ENCODE measurements at places on chromosomes 5 and 9. TPM values are rescaled to one million over a fixed set of nuclear protein-coding genes. Genes with fewer than 3 reads are reported as not detected.
A peak's percentile ranks its signal among the peaks of the same experiment; 100 is the strongest.

GRCh38 chr5:179373101-179373934 lies 28.1 kb upstream of the ADAMTS2 start:
- peak; percentile 36 for DNase-seq

DNA sequence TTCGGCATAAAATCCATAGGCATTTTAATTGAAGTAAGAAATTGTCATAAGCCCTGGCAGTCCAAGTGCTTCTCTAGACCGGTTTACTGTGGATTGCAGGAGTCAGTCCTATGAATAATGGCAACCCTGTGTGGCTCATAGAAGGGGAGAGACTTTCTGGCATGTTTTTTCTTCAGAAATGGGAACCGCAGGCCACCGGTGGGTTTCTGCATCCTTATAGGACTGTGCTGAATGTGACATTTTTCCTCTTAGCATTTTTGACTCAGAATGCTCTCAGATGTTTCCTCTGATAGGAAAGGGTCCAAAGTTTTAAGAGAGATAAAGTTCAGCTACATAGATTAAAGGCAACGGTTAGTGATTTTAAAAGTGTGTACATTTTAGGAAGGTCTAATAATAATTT lies 6.3 kb downstream of the DAPK1 start:
- DNase-seq, result no peak

GRCh38 chr5:174409971-174410370 lies 314.4 kb upstream of the MSX2 start:
- DNase-seq, result no peak

DNA sequence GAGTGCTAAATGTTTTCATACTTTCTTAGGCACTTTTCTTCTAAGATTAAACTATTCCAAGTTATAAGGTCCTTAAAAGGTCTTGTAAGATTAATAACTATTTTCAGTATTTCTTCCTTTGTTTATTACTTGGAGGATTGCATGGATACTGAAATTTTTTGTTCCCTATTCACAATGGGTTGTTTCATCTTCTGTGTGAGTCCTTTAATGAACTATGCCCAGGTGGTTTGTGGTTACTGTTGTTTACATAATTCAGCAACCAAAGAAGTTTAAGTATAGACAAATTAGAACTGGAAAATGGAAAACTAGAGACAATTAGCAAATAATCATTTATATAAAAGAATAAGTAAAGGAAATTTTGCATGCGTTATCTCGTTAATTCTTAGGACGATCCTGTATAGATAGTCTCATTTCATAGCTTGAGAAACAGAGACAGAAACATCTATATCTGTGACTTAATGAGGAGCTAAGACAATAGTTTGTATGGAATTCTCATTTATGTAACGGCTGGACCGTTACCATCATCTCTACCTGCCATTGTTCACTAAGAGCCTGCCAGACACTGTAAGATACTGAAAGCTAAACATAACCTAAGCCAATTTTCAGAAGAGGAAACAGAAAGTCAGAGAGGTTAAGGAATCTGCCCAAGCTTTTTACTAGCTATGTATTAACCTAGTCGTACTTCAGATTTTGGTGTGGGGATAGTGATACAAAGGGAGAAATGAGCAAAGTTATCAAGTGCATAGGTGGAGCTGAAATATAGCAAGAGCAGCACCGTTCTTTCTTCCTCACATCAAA lies 148.2 kb downstream of the PAM start:
- DNase-seq, result no peak

DNA sequence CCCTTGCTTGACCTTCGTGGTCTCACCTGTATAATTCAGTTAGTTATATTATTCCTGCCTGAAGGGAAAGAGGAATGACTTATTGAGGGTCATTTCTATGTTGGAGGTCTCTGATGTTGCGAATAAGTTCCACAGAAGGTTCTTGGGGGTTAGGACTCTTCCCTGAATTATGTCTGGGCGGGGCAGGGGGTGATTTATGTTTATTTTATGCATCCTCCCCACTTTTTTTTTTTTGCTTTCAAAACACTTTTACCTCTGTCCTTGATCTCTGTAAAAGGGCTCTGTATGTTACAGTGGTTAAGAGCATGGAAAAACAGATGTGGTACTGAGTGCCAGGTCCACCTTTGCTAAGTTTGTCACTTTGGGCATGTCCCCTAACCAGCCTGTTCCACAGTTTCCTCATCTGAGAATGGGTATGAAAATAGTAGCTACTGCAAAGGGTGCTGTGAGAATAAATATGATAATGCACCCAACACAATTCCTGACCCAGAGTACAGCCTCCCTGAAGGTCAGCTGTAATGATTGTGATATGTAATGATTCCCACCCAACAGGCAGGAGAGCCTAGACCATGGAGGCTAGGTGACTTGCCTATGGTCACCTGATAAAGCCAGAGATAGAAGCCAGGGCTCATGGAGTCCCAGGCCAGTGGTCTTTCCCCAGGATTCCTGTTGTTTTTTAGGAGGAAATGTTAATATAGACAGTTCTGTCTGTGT lies 54.8 kb downstream of the SLC22A5 start:
- DNase-seq, result no peak

Gene GPX8
- 1.1 TPM for total RNA-seq

Gene AK1
- 62.2 TPM for total RNA-seq

Gene C9orf43
- 0.50 TPM for total RNA-seq

DNA sequence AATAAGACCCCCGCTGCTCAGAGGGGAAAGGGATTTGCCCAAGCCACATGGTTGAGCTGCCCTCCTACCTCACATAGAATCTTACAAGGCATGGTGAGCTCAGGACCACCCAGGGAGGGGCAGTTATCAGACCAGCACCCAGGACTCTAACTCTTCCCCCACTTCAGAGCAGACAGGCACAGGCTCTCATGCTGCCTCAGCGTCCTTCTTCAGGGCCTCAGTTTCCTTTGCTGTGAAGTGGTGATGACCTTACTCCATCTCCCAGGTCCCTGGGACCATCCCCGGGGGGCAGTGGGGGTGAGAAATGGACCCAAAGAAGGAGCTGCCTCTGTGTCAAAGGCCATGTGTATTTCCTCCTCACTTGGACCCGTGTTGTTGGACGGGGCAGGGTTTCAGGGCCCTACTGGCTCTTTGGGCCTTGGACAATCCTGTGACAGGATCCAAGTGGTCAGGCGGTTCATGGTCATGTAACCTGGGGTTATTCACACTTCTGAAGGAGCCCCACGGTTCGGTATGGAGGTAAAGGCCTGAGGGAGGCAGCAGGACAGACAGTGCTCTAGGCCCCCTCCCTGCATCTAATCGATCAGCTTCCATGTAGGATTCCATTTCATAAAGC lies 31.7 kb upstream of the CSF1R start:
- peak; percentile 35 for DNase-seq

DNA sequence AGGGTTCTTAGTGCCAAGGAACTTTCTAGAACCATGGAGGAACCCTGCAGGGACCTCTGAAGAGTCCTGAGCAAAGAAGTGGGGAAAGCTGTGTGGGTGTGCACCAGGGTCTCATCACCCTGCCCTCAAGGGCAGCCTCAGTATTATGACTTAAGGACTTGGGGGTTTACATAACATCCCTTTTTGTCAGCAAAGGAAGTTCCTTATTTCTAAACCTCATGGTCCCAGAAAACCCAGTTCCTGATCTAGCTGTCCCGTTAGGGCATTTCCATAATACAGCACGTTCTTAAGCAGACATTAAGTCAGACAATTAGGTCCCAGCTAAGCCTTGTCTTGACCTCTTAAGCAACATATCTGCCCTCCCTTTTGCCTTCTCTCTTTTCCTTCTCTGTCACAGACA lies 57.3 kb downstream of the DAPK1 start:
- DNase-seq, result no peak

Gene ANKRD34B
- total RNA-seq, result not detected

GRCh38 chr9:131609099-131609830 lies 63.9 kb downstream of the PRRT1B start:
- peak; percentile 28 for DNase-seq

Gene AK6
- total RNA-seq, result 22.9 TPM

- no peak for DNase-seq
Observed at GRCh38 chr5:94627191-94627590, 8.7 kb downstream of the SLF1 start.

- peak; percentile 58 for DNase-seq
Observed at GRCh38 chr9:134170532-134171315, 6.4 kb upstream of the RNU6ATAC start.

GRCh38 chr5:136200130-136200529 lies 7.2 kb upstream of the SMIM32 start:
- no peak for DNase-seq

GRCh38 chr9:73280113-73280512 lies 128.4 kb downstream of the ANXA1 start:
- no peak for DNase-seq

DNA sequence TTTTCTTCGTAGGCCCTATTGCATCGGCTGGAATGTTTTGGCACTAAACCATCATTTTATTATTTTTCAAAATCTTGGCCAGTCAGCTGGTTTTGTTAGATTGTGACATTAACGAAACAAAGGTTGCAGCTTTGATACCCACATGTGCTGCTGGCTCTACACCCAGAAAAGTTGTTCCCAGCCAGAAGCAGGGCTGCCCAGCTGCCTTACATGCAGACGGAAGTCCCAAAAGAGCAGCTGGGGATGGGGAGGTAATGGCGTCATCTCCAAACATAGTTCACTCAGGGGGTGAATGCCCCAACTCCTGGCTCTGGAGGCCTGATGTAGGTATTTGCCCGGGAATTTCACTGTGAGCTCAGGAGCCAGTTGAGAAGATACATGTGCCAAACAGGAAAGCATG lies 23.3 kb downstream of the TMEM171 start:
- no peak for DNase-seq

DNA sequence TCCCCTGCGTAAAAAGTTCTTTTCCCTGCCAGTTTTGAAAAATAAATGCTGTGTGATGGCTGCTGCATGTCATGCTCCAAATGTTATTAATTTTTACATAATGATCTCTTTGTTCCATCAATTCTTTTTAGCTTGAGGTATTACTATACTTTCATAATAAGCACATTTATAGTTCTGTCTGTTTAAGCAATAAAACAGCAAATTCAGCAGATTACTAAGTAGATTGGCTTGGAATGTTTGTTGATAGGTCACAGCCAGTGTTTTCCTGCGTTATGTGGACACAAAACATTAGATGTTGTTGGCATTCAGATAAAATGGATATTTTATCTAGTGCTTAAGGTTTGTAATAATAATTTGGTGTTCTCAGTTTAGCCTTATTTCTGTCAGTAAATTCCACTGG lies 242.0 kb downstream of the KDM4C start:
- no peak for DNase-seq
